ENCODE measurements at places on chromosomes 13 and 19. TPM values are rescaled to one million over a fixed set of nuclear protein-coding genes. Genes with fewer than 3 reads are reported as not detected.

CCDC159 gene
- total RNA-seq = 7.0 TPM

SIGLEC8 gene
- not detected for total RNA-seq

LYPD3 gene
- total RNA-seq = 0.89 TPM

C19orf67 gene
- not detected for total RNA-seq

CLEC4M gene
- not detected for total RNA-seq

PODNL1 gene
- total RNA-seq = 0.14 TPM

FFAR2 gene
- total RNA-seq = not detected

KLC3 gene
- not detected for total RNA-seq

GRCh38 chr19:35776102-35776788 is 881 bp downstream of the ARHGAP33 start:
- peak overlapping the region; percentile 87 for H3K4me3 ChIP-seq
- no peaks in the 10 kb centered on the region for H3K36me3 ChIP-seq
- peak overlapping the region; percentile 78 for H3K27ac ChIP-seq
- peaks cover 34% of the 10 kb centered on the region for H3K4me1 ChIP-seq
- H3K27me3 ChIP-seq = peaks cover 9% of the 10 kb centered on the region

DNA sequence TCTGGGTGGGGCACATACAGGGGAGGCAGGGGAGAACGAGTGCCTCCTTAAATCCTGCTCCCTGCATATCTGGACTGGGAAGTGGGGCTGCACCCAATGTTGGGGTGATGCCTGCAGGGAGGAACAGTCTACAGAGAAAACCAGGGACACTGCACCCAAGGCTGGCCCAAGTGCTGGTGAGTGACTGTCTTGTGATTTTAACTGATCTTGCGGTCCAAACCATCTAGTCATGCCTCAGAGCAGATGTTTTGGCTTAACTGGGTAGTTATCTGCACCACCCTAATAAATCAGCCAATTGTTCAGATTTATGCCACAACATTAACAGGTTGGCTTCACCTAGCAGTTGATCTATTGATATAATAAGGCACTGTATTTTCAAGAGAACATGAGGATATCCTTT is 219.2 kb upstream of the IRS2 start:
- peaks cover 5% of the 10 kb centered on the region for H3K27me3 ChIP-seq
- no peak overlapping the region for H3K4me3 ChIP-seq
- H3K36me3 ChIP-seq = no peaks in the 10 kb centered on the region
- no peak overlapping the region for H3K27ac ChIP-seq

DNA sequence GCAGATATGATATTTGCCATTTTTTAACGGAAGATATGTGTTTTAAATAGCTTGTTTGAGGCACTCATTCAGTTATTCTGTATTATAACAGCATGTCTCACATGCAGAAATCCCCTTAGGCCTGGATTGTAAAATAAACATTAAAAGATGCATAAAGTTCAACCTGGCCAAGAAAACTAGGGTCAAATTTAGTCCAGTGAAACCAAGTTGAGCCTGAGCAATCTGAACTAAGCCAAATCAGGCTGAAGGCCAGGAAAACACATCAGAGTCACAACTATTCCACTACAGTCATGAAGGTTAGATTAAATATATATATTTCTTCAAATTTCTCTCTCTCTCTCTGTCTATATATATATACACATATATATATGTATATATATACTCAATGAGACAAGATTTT is 504.8 kb downstream of the SLITRK1 start:
- no peaks in the 10 kb centered on the region for H3K27me3 ChIP-seq
- H3K27ac ChIP-seq = no peak overlapping the region
- no peaks in the 10 kb centered on the region for H3K36me3 ChIP-seq
- H3K4me3 ChIP-seq = no peak overlapping the region

DNA sequence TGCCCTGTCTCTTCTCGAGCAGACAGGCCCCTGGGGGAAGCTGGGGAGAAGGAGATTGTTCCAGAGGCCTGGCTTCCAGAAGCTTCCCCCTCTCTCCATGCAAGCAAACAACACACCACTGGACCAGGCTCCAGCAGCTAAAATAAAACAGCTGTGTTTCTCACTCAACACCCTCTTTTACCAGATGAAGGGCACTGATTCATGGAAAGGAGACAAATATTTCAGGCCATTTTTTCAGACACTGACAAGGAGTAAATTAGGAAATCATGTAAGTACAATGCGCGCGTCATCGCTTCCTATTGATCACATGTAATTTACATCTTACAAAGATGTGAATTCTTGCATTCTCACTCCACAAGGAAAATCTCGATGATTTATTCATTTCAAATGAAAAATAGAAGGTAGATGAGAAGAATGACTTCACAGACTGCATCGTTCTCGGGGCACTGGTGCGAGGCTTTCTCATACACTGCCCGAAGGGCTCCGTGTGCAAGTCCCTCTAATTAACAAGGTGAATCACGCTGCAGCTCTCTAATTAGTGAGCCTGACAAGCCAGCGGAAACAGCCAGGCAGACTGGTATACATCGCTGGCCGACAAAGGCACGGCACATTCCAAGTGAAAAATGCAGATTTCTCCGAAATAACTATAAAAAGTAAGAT is 153.6 kb downstream of the KCTD15 start:
- no peaks in the 10 kb centered on the region for H3K4me1 ChIP-seq
- H3K4me3 ChIP-seq = no peak overlapping the region
- no peak overlapping the region for H3K27ac ChIP-seq
- DNase-seq = no peak

DNA sequence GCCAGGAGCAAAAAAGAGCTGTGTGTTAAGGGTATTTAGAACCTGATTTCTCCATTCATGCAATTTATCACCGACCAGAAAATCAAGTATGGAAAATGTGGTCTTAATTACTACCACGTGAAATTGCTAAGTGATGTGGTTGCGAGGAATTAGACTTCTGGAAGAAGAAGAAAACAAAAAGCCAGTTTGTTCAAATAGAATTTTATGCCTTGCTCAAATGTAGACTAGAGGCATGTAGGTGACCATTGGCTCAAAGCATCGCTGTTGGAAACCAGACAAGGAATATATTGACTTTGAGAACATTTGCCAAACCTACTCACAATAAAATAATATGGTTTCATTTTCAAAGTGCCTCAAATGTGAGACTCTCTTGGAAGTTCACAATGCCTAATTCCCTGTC is 57.3 kb upstream of the LRCH1 start:
- H3K4me1 ChIP-seq = peaks cover 19% of the 10 kb centered on the region
- H3K27ac ChIP-seq = no peak overlapping the region
- H3K36me3 ChIP-seq = no peaks in the 10 kb centered on the region
- H3K27me3 ChIP-seq = no peaks in the 10 kb centered on the region
- H3K4me3 ChIP-seq = no peak overlapping the region
- no peak for DNase-seq

GRCh38 chr19:20250627-20251026 is 83.6 kb downstream of the ZNF486 start:
- no peaks in the 10 kb centered on the region for H3K4me1 ChIP-seq
- no peaks in the 10 kb centered on the region for H3K27me3 ChIP-seq
- DNase-seq = no peak
- H3K27ac ChIP-seq = no peak overlapping the region

DNA sequence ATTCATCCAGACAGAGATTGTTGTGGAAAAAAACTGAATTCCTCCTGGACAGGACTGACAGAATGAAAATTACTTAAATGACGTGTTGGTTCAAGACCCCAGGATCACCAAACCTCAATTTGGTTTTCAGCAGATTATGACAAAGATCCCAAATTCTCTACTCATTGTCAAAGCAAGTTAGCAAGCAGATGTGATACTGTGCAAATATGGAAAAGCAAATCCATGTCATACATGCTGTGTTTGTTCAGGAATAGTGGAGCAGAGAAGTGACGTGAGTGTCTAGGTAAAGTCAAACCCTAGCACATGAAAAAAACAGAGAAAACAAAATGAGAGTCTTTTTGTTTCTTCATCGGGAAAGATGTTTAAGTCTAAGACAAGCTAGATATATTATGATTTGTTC is 169.2 kb upstream of the NBEA start:
- DNase-seq = no peak
- H3K4me1 ChIP-seq = no peaks in the 10 kb centered on the region
- H3K36me3 ChIP-seq = no peaks in the 10 kb centered on the region

- H3K27me3 ChIP-seq = peaks cover 25% of the 10 kb centered on the region
- H3K36me3 ChIP-seq = no peaks in the 10 kb centered on the region
- H3K4me3 ChIP-seq = no peak overlapping the region
These were observed 50.9 kb upstream of the TPM4 start for GRCh38 chr19:16025108-16026101.

- H3K27me3 ChIP-seq = peaks cover 92% of the 10 kb centered on the region
- H3K4me1 ChIP-seq = peaks cover 12% of the 10 kb centered on the region
- no peak overlapping the region for H3K27ac ChIP-seq
- peak overlapping the region; percentile 44 for H3K4me3 ChIP-seq
- peak; percentile 53 for DNase-seq
These were observed 2.5 kb downstream of the KLK10 start for GRCh38 chr19:51016798-51017683.

DNA sequence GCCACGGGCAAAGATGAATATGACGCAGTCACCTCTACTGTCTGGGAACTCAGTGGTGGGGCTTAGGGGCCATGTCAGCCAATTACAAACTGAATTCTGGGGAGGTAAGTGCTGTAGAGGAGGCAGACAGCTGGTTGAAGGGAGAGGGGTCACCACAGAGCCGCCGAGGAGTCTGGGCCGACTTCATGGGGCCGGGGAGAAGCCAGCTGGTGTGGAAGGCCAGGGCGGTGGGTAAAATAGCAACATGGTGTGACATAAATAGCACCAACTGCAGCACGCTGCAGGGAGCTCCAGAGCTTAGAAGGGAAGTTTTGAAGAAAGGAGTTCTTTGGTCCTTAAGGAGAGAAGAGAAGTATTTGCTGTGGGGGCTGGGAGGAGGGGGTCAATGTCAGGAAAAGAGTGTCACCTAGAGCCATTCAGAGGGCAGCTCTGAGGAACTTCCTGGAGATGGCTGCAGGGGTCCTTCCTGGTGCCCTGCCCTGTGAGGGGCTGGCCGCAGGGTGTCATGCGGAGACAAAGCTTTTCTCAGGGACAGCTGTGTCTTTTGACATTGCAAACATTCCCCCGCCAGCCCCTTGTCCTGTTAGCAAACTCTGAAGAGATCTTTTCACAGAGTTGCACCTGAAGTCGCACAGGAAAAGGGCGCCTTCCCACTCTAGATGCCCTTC is 6.4 kb downstream of the METTL21C start:
- DNase-seq = no peak
- no peaks in the 10 kb centered on the region for H3K36me3 ChIP-seq
- H3K27me3 ChIP-seq = peaks cover 5% of the 10 kb centered on the region

- no peak overlapping the region for H3K4me3 ChIP-seq
- H3K36me3 ChIP-seq = no peaks in the 10 kb centered on the region
- no peaks in the 10 kb centered on the region for H3K27me3 ChIP-seq
- no peak for DNase-seq
- H3K27ac ChIP-seq = no peak overlapping the region
- H3K4me1 ChIP-seq = peaks cover 6% of the 10 kb centered on the region
These were observed 125.0 kb downstream of the URI1 start for GRCh38 chr19:30066781-30067759.

Measured in neural crest cell (in vitro differentiated cells).